ENCODE measurements at places on chromosomes 2 and 18.

- DNase-seq: no peak
These were observed 13.4 kb downstream of the DOK1 start for GRCh38 chr2:74567881-74568280.

- peak; percentile 85 for DNase-seq
These were observed 1.2 kb downstream of the SEMA4C start for GRCh38 chr2:96868555-96869280.

DNA sequence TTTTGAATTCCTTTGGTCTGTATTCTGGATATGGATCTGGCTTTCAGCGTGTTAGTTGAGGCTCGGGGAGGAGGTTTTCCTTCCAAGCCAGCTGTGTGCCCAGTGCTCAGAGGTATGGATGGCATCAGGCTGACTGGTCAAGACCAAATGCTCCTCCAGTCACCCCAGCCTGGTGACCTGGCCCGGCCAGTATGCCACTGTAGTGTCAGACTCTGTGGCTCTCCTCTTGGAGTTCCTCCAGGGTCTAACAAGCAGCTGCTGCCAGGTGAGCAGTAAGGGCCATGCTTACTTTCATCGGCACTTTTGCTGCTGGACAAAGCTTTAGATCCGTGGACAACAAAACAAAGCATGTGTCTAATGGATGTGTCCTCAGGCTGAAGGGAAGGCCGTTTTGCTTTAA, 44.1 kb downstream of the CABLES1 start:
- DNase-seq: no peak

DNA sequence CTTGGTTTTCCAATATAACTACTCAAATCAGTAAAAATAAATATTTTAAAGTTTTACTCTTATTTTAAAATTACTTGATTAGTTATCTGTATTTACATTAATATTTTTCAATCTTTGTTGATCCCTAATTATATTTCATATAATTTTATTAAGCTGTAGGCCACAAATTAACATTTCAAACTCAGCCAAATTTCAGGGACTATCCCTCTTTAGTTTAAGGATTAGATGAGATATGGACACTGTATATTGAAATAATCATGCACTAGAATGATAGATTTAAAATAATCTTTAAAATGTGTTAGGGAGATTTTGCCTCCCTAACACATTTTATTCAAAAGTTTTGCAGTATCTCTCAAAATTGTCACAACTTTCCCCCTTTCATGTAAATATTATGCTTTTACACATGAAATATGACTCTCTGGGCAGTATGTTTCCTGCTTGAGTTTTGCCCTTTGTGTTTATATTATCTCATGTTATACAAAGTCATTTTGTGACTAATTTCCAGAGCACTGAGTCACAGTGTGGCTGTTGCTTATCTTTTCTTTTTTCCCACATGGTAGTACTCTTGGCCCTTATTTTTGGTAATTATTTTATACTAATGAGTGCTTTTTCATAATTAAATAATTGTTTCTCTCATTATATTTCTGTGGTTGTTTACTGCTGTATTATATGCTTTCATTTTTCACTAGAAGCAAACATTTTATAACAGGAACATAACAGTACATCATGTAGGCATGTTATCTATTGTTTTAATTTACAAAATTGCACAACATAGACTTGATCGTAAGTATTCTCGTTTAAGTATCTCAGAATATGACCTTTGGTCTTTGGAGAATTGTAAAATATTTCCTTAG, 1.2 kb downstream of the TFPI start:
- DNase-seq: no peak

GRCh38 chr2:19367326-19367725, 8.9 kb upstream of the OSR1 start:
- no peak for DNase-seq

DNA sequence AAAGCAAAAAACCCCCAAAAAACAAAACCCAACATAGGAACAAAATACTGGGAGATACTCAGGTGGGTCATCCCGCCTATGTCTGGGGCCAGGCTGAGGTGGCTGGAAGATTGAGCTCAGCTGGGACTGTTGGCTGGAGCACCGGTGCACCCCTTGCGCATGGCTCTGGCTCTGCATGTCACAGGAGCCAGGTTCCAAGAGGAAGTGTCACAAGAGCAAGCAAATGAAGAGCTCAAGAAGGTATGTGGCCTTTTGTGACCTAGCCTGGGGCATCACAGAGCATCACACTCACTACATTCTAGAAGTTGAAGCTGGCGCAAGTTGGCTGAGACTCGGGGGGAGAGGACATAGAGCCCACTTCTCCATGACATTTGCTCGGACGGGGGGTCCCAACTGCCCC, 40.6 kb downstream of the PDCL3 start:
- DNase-seq: no peak

GRCh38 chr18:60466677-60467076, 94.1 kb upstream of the MC4R start:
- DNase-seq: no peak

DNA sequence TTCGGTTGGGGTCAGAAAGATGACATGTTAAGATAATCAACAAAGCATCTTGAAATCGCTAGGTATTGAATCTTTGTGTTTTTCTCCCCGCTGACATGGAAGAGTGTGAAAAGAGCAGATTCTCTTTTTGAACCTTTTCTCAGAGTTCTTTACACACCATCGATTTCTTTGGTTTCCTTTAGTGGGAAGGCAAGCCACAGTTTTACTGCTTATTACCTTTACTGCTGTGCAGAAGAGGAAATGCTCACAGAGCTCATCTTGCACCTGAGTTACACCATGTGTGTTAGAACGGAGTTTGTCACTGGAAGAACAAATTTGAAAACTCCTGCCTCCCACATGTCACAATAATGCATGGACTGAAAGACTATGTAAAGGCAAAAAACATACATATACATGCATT, 45.3 kb upstream of the PDK1 start:
- no peak for DNase-seq

DNA sequence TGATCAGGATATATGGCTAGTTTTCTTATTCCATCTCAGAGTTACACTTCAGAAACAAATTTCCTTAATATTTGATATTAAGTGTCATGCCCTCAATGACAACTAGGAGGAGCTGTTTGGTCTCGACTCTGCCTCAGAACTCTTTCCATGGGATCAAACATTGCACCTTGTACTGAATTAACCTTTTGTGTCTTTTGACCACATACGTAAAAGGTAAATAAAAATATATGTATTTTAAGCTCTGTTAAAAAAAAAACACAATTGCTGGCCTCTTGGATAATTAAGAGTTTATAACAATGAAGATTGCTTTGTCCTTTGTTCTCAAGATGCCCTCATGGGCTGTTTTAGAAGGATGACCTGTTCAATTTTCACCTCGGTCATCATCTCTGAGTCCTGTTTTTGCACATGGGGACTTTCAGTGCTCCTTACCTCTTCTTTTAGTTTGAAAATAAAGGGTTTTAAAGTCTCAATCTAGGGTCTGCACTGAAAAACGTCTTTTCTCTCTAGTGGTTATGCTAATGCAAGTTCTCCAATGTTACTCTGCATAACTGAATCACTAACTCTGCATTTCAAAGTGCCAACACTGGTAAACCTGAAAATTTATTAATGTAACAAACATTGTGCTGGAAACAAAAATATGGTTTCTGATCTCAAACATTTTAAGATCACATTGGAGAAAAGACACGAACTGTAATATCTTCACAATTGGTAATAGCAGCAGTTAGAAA, 18.8 kb upstream of the FN1 start:
- DNase-seq: no peak

GRCh38 chr2:170163411-170164065, 14.4 kb upstream of the MYO3B start:
- DNase-seq: no peak

GRCh38 chr2:12293874-12294273, 422.9 kb upstream of the TRIB2 start:
- no peak for DNase-seq
